ENCODE measurements at places on chromosomes 11 and 22.

DNA sequence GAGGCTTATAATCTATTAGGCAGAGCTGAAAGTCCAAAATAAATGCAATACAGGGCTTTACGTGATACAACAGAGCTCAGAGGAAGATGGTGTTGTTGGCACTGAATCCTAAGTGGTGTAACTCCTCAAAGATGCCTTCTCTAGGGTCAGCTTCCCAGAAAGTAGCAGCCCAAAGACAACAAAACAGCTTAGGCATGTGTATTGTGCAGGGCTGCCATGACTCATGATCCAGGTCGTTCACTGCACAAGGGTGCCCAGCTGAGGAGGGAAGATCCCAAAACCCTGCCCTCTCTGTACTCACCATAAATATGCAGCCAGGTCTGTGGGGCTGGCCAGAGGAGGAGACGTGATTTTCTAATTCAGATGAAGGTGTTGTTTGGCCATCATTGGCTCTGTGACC, 59.4 kb upstream of the NNMT start:
- DNase-seq, result peak; percentile 27

GRCh38 chr22:30390974-30391691, 3.9 kb upstream of the RNF215 start:
- no peak for DNase-seq

DNA sequence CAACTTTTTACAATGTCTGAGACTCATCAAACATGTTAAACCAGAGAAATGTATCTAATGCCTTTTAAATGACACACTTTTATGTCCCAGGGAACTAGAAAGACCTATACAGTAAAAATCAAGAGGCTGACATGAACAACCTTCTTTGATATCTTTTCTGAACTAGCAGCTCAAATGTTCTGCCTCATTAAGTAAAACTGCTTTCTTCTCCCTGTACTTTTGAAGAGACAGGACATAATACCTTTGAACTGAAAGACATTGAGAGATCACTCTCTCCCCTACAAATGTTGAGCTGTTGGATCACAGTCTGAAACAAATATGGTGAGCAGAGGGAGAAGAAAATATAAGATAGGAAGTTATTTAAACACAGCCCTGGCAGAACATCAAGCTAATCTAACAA, 123.0 kb downstream of the FAM181B start:
- DNase-seq, result no peak

- DNase-seq, result no peak
These were observed 13.9 kb downstream of the PGR start for GRCh38 chr11:101115671-101116160.

DNA sequence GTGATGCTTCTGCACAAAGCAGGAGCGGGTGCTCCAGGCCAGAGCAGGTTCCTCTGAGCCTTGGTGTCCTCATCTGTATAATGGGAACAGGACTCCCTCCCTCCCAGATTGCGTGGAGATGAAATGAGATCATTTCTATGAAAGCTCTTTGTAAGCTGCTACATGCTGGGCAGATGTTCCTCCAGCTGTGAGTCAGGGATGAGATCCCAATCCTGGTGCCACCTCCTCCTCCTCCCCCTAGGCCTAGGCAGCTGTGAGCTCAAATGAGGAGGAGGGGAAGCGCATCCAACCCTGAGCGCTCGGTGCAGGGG, 7.0 kb upstream of the CABP2 start:
- DNase-seq, result no peak

DNA sequence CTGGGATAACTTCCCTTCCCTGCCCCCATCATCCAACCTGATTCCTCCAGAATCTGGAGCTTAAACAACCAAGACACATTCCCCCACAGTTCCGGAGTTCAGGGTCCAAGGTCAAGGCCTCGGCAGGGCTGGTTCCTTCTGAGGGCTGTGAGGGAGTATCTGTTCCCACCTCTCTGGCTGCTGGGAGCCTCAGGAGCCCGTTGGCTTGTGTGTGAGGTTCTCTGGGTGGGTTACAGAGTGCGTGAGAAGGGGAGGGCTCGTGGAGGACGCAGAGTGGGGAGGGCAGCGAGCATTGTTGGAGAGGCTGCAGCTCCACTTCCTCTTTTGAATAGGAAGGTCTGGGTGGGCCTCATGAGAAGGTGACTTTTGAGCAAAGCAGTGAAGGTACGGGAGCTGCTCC, 8.5 kb downstream of the SERHL2 start:
- DNase-seq, result no peak

- DNase-seq, result no peak
These were observed 19.9 kb upstream of the CTR9 start for GRCh38 chr11:10731064-10731680.

GRCh38 chr11:59174664-59175033, 2.7 kb downstream of the DTX4 start:
- no peak for DNase-seq

DNA sequence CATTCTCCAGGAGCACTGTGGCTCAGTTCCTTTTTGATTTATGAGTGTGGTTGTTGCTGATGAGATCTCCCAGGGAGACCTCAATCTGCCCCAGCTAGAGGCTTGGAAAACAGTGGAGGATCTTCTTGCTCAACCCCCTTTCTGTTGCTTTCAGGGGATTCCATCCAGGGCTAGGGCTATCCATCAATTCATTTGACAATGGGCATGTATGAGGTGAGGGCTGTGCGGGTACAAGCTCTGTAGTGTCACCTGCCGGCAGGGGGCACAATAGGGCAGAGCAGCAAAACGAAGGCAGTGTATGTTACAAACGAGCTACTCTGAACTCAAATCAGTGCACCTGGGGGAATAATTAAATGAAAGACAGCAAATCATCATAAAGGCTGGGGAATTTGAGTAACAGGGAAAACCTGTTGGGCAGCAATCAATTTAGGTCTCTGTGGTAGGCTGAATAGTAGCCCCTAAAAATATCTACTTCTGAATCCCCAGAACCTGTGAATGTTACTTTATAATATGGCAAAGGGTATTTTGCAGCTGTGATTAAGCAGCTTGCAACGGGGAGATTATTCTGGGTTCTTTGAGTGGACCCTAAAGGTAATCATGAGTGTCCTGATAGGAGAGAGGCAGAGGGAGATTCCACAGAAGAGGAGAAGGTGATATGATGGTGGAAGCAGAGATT, 170.3 kb upstream of the ZBED5 start:
- peak; percentile 71 for DNase-seq

DNA sequence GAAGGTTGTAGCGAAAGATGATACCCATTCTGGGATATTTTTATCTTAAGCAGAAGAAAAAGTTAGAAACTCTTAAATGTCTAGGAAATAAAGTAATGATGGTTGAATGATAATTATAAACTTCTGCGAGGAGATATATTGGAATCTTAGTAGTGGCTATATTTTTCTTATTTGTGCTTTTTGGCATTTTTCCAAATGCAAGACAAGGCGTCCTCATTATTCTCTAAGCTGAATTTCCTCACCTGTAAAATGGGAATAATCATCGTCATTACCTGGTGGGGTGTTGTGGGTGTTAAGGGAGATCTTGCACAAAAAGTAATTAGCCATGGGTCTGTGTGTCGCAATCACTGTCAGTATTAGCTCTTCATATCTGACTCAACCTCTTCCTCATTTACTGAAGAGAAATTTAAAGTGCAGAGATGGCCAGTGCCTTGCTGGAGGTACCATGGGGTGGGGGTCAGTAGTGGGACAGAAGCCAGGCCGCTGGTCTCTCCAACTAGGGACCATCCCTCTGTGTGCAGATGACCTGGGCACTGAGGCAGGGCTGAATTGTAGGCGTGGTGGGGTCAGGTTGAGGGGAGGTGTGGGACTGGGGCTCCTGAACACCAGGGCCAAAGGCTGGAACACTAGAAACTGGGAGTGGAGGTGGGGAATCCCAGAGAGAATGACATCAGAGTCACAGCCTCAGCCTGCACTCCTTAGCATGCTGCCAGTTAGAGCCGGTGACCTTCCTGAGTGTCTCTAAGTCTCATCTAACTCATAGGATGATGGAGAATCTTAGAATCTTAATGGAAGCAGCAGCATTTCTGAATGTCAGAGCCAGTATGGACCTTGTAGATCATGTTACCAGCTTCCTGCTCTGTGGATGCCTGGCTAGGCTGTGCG, 4.1 kb downstream of the PITPNM1 start:
- DNase-seq, result no peak

DNA sequence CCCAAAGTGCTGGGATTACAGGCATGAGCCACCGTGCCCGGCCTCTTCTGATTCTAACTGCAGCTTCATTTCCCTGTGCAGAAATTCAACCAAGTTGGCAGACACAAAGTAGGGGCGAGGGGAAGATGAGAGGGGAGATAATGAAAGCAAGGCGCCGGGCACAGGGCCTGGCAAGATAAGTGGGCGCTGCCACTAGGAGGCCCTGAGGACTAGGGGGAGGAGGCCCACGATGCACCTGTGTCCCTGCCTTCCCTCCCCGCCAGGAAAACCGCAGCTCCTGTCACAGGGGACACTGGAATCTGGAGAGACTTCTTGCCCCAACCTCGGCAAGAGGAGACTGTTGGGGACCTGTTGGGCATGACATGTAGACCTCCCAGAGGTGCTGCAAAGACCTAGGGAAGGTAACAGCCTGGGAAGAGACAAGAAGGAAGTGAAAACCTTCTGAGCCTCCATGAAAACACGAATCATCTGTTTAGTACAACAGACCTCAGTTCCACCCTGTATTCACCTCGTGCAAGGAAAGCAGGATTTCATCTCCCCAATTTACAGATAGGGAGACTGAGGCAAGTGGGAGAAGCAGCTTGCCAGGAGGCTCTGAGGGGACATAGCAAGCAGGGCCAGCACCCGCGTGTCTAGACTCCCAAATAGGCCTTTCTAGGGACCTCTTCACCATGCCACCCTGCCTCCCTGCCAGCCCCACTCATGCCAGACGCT, 3.1 kb upstream of the LGALS1 start:
- DNase-seq, result no peak

- peak; percentile 94 for DNase-seq
These were observed 101.2 kb downstream of the BCR start for GRCh38 chr22:23281406-23282088.

GRCh38 chr11:5564259-5565019, 16.1 kb upstream of the OR52H1 start:
- DNase-seq, result no peak

GRCh38 chr22:24744638-24745037, 29.9 kb downstream of the PIWIL3 start:
- DNase-seq, result no peak

- DNase-seq, result no peak
These were observed 100.7 kb upstream of the CD82 start for GRCh38 chr11:44464741-44465140.

DNA sequence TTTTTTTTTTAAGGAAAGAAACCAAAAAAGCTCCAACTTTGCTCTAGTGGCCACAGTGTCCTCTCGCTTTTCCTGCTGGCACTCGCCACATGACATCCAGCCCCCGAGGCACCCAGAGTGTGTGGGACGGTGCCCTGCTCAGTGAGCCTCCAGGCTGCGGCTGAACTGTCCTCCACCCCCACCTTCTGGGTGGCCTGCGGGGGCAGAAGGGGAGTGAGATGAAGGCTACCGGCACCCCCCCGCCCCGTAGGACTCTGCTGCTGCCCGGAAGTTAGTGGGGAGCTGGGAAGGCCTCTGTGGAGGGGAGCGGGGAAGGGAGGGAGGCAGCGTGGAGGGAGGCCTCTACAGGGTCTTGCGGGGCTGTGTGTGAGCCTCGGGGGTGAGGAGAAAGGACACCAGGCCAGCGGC, 264.4 kb downstream of the CTTN start:
- no peak for DNase-seq

- no peak for DNase-seq
These were observed 221.4 kb downstream of the TENM4 start for GRCh38 chr11:79219186-79220045.

DNA sequence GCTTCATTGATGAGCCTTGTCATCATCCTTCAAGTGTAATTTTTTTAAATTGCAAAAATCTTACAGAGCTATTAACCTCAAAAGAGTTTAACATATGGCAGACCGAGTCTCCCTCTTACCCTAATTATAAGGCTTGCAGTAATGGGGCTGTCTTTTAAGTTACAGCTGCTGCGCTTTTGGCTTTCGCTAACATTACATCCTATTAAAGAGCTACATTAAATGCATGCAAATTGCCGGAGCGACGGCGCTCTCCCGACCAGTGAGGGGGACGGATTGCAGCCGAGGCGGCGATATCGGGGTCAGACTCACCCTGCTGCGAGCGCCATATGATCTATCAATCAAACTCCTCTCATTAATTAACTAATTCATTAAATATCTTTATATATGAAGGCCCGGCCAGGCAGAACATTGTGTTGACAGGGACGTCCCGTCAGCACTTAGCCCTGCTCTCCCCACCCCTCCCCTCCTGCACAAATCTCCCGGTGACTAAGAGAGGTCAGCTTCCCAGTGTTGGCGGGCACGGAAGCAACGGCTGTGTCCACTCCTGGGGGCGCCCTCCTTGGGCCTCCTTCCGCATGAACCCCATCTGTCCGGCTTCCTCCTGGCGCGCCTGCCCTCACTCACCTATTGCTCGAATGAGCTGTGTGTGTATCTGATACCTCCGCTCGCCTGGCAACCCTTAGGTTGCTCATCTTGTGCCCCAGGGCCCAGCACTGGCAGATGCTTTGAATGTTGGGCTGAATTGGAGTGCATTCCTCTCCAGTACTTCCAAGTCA, 156.0 kb upstream of the CADM1 start:
- no peak for DNase-seq

GRCh38 chr22:32446321-32446720, 17.9 kb downstream of the BPIFC start:
- no peak for DNase-seq

DNA sequence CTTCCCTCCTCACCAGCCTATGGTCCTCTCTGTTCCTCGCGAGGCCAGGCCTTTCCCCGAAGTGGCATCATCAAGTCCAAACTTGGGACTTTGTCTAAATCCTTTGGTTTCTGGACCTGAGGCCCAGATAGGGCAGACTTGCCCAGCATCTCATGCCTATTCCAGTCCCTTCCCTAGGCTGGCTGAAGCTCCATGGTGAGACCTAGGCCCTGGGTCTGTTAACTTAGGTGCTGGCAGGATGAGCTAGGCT, 11.5 kb downstream of the RELA start:
- no peak for DNase-seq

DNA sequence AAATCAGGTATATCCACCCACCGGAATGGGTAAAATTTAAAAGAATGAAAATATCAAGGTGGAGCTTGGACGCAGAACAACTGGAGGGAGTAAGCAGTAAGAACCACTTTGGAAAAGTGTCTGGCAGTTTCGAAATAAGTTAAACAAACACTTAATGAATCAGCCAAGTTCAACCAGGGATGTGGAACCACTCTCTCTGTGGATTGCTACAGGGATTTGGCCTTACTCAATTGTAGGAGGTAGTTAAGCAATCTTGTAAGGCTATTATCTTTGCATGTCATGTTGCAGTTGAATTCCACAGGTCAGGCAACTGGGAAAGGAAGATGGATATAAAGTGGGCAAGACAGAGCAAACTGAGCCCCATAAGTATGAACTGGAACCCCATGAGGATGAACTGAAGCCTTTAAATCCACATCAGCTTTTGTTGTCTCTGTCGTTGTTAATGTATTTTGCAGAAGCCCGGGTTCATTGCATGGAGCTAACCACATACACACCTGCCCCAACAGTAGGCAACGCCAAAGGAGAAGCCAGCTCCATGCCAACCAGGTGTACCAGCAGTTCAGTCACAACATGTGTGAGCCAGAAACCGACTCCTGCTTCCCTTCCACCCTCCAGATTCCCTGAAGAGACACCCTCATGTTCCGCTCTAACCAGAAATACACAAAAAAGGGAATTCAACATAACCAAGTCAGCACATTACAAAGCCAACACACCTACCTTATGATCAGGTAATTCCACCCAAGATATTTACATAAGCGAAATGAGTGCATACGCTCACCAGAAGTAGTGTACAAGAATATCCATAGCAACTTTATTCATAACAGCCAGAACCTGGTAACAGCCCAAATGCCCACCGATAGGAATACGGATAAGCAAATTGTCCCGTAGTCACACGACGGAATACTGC, 8.0 kb upstream of the SLC43A3 start:
- no peak for DNase-seq

- no peak for DNase-seq
These were observed 148.2 kb upstream of the ARHGAP20 start for GRCh38 chr11:110860461-110860860.

Data from urothelium cell line (cell line).